ENCODE measurements at places on chromosomes 6 and 20.

DNA sequence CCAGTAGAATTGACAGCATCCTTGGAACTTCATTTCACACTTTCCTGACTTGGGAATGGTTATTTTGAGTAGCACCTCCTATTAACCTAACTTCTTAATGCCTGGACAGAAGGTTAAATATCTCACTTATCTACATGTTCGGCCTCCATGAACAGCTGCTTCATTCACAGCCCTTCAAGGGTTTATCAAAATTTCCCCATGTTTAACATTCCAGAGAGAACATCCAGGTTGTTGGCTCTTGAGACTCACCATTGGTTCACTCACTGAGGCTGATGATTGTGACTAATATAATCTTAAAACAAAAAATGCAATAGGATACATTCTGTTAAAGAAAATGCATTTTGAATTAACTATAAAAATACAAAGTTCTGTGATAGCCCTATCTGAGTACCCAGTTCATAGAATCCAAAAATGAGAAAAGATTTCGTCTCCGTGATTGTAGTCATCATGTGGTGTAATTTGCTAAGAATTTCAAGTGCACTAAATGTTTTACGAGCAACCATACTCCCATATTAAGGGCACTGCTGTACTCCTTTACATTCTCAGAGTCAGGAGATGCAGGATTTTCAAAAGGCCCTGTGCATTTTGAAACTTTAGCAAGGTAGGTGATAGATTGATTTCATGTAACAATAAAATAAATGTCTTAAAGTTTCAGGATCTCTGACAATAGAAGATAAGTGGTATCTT is 260.6 kb upstream of the TAB2 start:
- no peak for DNase-seq

- no peak for DNase-seq
These were observed 3.2 kb upstream of the EEF1A2 start for GRCh38 chr20:63501818-63502670.

- no peak for DNase-seq
These were observed 84.7 kb downstream of the PREX1 start for GRCh38 chr20:48742912-48743680.

GRCh38 chr6:104689551-104690205 is 170.0 kb downstream of the HACE1 start:
- DNase-seq: no peak

- no peak for DNase-seq
These were observed 6.7 kb downstream of the TRIM40 start for GRCh38 chr6:30142665-30143064.

GRCh38 chr6:133352046-133352445 is 110.9 kb downstream of the EYA4 start:
- no peak for DNase-seq

DNA sequence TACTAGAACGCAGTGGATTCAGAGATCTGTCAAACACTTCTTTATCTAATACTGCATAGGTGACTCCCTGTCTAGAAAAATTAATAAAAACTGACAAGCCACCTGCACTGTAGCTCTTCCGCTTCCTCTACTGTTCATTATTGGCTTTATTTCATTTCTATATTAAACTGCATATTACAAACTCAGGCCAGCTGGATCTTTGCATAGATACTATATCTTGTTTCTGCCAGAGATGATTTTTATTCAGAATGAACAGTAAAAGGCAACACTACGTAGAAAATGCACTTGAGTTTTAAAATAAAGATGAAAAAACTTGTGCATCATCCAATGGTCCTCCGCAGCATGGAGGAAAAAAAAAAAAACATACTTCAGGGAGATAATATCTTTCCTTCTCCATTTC is 508.3 kb downstream of the PRKN start:
- DNase-seq: no peak

DNA sequence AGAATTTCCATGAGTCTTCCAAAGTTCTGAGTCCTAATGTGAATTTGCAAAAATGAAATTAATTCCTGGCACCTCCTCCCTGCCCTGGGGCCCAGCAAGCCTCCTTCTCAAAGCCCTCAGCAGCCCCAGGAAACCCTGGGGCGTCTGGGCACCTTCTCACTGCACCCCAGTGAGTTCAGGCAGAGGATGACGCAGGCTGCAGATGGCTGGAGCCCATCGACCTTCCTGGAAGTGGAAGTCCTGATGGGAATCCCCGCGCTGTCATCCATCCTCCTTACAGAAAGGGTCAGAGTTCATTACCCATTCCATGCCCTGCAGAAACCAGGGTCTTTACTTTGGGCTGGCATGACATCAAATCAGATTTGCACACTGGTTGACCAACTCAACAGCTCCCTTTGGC is 31.6 kb downstream of the DLL1 start:
- DNase-seq: no peak

GRCh38 chr20:17825252-17825959 is 125.6 kb downstream of the BANF2 start:
- no peak for DNase-seq

- DNase-seq: no peak
These were observed 36.0 kb upstream of the SNX9 start for GRCh38 chr6:157787080-157787479.

Data from activated T-cell treated with anti-CD3 and anti-CD28 coated beads for 24 hours (primary cell).